BJ (cell line): ENCODE measurements at places on chromosomes 16 and 17.

DNA sequence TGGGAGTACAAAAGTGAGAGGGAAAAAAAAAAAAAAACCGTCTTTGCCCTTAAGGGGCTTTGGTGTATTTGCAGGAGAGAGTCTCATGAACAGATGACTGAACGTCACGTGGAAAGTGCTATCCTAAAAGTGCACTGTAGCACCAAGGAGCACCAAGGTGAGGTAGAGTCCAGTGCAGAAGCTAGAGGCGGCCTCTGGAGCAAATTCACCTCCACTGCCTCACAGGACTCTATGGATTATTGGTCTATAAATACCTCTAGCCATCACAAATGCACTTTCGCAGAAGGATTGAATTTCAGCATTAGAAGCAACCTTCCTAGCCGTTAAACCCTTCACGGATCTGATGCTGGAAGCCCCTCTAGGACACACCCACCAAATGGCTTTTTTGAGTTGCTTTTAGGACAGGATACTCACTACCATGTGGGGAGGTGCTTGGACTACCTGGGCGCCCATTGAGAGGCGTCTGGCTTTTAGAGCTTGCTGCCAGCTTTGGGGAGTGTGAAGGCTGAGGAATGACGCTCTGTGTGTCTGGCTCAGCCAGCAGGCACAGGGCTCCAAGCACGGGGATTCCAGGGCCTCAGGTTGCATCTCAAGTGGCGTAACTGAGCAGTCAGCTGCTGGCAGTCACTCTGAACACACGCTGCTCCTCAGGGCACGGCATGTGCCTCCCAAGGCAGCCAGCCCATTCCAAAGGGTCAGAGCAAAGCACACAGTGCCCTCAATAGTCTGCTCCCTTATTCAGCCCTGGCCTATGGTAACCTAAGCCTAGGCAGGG lies 52.7 kb downstream of the CDRT4 start:
- DNase-seq, result no peak

- no peak for DNase-seq
Observed at GRCh38 chr17:13562271-13562800, 39.4 kb downstream of the HS3ST3A1 start.

DNA sequence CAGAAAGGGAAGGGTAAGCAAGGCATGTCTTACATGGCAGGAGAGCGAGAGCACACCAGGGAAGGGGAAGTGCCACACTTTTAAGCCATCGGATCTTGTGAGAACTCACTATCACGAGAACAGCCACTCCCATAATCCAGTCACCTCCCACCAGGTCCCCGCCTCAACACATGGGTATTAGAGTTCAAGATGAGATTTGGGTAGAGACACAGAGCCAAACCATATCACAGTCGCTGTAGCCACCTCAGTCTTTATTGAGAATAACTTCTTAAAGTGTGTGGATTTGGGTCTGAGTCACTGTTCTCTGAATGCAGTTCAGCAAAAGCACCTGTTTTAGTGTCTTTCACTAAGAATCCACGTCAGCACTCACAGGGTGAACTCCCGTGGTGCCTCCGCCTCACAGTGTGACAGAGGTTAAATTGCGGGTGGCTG lies 195.2 kb upstream of the CHMP6 start:
- DNase-seq, result no peak

- DNase-seq, result no peak
Observed at GRCh38 chr17:68830313-68830712, 124.9 kb downstream of the ABCA8 start.

DNA sequence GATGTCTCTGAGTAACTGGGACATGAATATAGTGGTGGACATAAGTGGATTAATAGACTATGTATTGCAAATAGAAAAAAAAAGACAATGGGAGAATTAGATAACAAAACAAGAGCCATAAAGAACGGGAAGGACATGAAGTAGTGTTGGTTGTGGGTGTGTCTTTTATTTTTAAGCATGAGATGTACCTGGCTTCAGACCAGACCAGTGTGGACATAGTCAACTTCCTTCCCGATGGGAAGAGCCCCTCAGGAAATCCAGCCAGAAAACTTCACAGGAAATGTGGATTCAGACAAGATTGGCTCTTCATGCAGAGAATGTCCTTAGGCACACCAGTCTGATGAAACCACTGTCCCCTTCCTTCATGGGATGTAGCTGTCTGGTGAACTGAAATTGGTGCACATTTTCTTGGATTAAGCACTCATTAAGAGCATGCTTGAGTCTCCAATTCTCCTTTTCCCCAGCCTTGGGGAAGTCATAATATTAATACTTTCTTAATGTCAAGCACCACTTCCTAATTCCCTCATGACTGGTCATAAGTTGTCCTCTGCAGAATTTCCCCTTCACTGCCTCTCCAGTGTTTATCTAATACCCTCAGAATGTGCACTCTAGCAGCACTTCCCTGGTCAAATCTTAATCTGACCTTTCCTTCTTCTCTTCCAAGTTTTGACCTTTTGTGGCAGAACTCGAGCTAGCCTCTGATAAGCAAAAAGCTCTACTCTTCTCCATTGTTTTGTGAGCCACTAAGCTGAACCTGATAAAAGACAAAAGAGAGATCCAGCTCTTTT lies 350.6 kb upstream of the MAF start:
- no peak for DNase-seq

GRCh38 chr16:22120440-22120839 lies 28.1 kb downstream of the VWA3A start:
- no peak for DNase-seq

DNA sequence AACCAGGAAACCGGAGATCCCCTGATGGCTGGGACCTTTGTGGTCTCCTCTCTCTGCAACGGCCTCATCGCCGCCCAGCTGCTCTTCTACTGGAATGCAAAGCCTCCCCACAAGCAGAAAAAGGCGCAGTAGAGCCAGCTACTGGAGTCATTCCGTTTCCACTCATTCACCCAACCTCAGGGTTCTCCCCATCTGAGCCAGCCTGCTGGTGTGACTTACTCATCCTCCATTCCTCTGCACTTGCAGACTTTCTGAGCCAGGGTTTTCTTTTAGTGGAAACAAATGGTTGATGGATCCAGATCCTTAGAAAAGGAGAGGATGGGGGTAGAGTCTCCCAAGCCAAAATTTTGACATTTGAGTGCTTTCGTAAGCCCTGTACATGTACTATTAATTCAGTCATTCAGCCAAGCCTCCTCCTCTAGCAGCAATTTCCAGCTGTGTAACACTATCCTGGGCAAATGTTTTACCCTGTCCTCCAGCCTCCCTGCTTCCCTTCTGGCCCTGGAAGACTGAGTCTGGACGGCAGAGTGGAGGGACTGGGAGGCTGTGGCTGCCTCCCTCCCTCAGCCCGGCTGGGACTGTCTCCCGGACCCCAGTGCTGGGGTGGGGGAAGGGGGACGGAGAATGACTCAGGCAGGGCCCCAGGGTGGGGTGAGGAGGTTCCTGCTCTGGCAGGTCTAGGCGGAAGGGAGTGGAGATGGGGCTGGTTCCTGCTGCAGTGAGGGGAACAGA lies 2.3 kb downstream of the SOX15 start:
- DNase-seq, result peak; percentile 83

GRCh38 chr16:50630394-50631020 lies 50.6 kb downstream of the SNX20 start:
- DNase-seq, result no peak

GRCh38 chr17:80478487-80479245 lies 2.3 kb upstream of the NPTX1 start:
- DNase-seq, result no peak

DNA sequence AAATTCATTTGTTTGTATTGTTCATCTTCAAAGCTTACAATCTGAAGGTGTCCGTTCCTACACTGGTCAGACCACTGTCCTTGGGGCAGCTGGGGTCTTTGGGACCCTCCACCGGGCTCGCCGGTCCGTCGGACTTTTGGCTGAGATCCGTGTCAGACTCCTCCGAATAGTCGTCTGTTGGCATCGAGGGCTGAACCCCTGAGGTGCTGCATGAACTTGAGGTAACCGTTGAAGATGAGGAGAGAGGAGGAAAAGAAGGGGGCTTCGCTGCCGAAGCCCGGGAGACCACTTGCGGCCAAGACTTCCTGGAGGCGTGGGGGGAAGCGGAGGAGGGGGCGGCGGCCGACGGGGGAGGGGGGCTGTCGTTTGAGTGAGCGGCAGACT lies 260.8 kb downstream of the ZFHX3 start:
- DNase-seq, result no peak

DNA sequence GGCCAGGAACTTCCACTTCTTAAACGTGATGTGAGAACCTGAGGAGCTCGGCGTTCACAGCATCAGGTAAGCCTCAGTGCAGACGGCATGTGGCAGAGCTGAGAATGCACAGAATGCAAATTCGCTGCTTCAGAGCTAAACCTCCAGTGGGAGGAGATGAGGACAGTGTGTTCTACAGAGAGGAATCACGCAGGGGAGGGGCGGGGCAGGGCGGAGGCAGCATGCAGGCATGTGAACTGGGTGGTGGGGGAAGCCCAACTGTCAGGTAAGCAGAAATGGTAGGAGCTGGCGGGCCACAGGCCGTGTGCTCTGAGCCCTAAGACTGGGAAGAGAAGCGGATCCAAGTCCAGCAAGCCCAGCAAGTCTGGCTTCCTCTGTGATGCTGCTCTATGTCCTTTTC lies 94.7 kb downstream of the ZNF778 start:
- DNase-seq, result no peak

GRCh38 chr17:65509032-65509431 lies 52.4 kb downstream of the AXIN2 start:
- DNase-seq, result no peak

DNA sequence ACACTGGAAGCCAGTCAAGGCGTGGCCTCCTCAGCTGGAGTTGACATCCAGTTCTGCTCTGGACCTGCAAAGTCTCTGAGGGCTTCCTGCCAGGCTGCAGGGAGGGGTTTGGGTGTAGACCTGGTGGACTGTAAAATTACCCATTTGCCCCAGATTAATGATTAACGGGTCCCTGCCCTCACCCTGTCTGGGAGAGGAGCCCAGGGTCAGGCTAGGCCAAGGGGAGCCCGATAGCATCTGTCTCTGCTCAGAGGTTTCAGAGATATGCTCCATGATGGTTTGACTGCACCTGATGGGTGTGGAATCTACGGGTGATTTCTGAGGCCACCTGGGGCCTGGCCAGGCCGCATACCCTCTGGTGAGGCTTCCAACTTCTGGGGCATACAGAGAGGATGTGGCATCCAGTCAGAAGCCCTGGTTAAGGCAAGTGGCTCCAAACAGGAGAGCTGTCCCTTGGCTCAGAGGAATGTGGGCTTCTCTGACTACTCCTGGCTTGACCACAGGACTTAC lies 11.2 kb downstream of the PPY start:
- DNase-seq, result no peak

GRCh38 chr17:7186241-7186640 lies 7.1 kb upstream of the ASGR1 start:
- no peak for DNase-seq

- DNase-seq, result no peak
Observed at GRCh38 chr16:30398661-30399434, 3.6 kb downstream of the ZNF48 start.

- no peak for DNase-seq
Observed at GRCh38 chr16:46974352-46974751, 878 bp upstream of the DNAJA2 start.

DNA sequence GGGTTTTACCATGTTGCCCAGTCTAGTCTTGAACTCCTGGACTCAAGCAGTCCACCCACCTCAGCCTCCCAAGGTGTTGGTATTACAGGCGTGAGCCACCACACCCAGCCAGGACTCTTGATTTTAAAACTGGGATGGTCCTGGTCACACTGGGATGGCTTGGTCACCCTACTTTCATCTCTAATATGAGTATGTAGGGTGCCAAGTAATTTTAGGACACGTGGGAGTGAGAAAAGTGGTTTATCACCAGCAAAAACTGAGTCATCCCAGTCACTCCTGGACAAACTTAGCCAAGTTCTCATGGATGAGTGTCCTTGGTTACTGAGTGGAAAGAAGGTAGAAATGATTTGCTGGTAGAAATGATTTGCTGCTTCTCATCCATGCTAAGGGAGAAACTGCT lies 9.9 kb downstream of the CLEC19A start:
- DNase-seq, result no peak

DNA sequence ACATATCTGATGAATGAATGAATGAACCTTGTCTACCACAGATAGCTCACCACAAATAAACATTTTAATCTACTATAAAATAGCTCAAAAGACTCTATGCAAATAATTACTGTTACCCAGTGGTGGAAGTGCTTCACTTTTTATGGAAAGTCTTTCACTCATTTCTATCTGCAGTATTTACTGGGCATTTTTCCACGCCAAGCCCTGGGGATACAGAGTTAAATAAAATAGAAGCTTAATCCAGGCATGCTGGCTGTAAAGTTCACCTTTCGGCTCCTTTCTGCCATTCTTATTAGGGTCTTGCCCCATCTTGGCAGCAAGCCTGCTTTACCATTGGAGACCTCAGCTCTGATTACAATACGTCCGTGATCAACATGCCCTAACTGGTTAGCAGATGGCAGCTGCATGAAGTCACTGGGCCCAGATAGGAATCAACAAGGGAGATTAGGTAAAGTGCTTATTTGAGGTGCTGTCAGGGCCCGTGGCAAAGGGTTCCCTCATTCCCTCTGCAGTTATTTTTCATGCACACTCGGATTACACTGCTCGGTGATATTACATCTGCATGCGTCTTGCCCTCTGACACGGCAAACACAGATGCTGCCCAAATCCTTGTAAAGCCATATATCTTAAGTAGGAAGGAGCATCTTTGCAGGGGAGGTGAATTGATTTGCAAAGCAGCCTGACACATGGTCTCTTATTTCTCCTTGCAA lies 648.9 kb downstream of the WWOX start:
- DNase-seq, result no peak

- DNase-seq, result peak; percentile 44
Observed at GRCh38 chr17:15257258-15257788, 7.8 kb downstream of the PMP22 start.

DNA sequence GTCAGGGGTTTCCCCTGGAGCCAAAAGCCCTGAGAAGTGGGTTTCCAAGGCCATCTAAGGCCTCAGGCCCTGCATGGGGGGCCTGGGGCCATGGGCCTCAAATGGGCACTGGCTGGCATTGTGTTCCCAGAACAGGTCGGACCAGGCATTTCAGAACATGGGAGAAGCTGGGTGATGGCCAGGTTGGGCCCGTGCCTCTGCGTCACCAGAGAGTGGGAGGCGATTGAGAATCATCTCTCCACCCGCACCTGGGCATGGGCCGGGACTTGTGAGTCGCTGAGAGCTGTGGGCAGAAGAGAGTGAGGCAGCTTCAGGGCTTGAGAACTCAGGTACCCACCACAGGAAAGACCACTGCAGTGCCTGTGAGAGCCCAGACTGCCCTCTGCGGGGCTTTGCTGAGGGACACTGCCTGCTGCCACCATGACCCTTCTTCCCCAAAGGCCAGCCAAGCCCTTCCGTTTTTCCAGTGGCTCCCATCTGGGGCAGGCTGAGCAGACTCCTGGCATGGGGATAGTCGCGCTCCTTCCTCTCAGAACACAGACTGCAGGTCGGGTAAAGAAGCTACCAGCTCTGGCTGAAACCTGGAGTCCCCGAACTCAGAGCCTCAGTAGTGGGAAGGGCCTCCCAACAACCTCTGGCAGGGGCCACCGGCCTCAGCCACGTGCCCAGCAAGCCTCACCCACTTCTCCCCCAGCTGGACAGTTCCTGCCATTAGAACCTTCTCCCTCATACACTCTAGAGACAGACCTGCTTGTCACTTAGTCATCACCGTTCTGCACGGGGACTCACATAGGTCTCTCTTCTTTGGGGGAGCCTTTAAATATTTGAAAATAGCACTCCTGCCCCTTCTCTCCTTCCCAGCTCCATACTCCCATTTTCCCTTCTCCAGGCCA lies 1.6 kb downstream of the RAB11FIP4 start:
- DNase-seq, result no peak
